ENCODE measurements at places on chromosomes 16 and 17. TPM values are rescaled to one million over a fixed set of nuclear protein-coding genes. Genes with fewer than 3 reads are reported as not detected.

Gene ARL16
- total RNA-seq = 36.0 TPM

Gene TMEM235
- total RNA-seq = not detected

Gene RSKR
- total RNA-seq = 2.2 TPM

Gene NPB
- 0.59 TPM for total RNA-seq

Gene PIK3R5
- not detected for total RNA-seq

Gene MGAT5B
- 6.5 TPM for total RNA-seq

All from M059J (cell line).